Right forelimb (tissue), 1 donor: ENCODE measurements at places on chromosomes 12 and 14.

GRCh38 chr12:108305991-108306501, 33.1 kb downstream of the CMKLR1 start:
- no peak for DNase-seq

DNA sequence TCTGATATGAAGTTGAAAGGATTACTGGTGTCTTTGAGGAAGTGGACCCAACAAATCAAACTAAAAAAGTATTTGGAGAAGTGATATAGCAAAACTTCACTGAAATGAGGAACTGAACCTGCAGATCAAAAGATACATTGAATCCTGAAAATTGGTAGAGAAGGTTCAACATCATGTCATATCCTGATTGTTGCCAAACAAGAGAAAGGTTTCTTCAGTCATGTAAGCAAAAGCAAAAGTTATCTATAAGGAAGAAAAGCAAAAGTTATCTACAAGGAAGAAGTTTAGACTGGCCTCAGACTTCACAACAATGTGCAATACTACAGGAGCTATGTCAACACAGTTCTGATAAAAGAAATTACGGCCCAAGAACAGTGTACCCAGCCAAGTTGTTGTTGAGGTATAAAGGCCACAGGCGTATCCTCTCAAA, 142.7 kb downstream of the RAD51B start:
- DNase-seq: no peak

DNA sequence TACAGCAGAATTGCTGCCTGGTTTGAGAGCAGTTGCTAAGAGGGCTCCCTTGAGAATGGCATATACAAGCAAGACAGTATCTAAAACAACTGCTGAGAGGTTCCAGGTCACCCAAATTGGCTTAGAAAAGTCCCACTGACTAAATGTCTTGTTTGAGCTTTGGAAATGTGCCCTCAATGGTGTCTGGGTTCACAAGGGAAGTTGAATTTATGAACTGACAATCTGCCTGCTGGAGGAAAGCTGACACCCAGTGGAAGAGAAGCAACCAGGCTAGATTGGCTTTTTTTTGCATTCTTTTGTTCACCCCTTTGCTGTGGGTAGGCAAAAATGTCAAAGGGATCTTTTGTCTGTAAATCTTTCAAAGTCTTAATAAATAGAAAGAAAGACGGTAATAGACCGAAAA, 44.6 kb upstream of the NPFF start:
- no peak for DNase-seq

DNA sequence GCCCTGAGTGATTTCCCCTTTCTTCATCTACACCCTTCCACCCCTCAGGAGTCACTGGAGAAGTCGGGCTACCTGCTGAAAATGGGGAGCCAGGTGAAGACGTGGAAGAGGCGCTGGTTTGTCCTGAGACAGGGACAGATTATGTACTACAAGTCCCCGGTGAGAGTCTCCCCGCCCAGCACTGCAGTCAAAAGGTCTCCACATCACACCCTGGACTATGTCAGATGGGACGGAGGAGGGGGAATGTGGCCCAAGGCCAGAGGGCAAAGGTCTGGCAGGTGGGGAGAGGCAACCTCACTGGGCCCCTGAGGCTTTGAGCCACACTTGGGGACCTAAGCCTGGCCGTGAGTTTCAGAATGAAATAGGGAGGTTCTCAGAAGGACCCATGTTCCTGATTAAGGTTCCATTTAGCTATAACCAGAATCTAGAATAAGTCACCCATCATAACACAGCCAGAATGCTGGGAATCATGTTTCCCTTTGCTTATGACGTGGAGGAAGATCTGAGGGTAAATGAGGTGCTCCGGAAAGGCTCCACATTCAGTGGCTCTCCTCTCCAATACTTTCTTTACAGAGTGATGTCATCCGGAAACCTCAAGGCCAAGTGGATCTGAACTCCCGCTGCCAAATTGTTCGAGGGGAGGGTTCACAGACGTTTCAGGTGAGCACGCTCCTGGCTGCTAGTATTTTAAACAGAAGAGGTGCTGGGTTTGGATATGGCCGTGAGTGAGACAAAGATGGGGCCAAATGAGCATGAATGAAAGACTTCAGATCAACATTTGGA, 26.6 kb downstream of the PIGH start:
- no peak for DNase-seq

GRCh38 chr12:84841591-84841990, 71.0 kb downstream of the SLC6A15 start:
- DNase-seq: no peak

DNA sequence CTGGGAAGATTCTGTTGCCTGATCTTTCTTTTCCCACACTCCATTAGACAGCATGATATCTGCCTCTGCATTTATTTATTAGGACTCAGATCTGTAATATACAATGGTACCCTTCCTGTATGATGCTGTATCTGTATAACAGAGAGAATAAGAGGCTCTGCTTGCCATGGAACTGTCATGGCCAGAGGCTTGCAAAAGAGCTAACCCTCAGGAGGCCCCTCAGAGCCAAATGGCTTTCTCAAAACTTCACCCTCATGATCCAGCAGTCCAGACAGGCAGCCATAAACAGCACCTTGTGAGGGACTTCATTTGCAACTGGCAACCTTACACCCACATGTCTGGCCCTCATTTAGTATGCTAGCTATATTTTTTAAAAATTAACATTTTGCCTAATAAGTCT, 57.6 kb downstream of the TMEM30B start:
- DNase-seq: no peak

DNA sequence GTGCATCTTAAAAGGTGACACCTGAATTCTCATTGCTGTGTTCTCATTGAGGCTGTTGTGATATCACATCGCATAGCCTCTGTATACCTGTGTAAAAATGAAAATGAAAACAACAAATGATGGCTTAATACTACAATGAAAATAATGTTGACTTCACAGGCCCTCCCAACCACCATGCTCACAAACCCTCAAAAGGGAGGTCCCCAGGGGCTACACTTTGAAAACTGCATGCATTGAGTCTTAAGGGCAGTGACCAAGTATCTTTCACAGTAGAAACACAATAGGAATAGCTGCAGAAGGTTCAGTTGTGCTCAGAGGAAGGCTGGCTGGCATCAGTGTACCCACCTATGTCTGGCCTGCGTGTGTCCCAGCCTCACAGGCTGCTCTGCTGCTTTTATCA, 27.6 kb upstream of the KCNK13 start:
- no peak for DNase-seq

GRCh38 chr12:2509137-2509536, 285.6 kb upstream of the FKBP4 start:
- no peak for DNase-seq

DNA sequence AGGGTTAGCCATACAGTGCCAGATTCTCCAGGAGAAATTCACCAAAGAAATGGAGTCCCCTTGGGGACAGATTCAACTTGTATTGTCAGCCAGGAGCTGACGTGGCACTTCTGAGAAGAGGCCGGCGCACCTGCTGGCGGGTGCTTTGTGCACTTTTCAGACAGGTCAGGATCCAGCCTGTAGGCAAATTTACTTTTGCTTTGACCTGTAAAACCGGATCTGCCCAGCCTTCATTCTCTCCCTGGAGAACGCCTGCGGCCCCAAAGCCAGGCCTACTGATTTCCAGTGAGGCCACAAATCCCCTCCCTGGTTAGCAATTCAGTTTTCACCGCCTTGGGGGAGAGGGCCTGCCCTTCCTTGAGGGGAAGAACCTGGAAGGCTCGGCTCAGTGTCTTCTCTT, 17.4 kb downstream of the P2RX4 start:
- no peak for DNase-seq

GRCh38 chr12:122182887-122183587, at the start of gene LRRC43:
TSS of gene LRRC43 (plus strand) at chr12:122183123. CDS start at chr12:122183145, 22 bp downstream.
- DNase-seq: peak; percentile 61

- DNase-seq: no peak
Measured at GRCh38 chr12:5456906-5457305, 25.0 kb downstream of the NTF3 start.

- DNase-seq: no peak
Measured at GRCh38 chr12:49932023-49932422, 18.5 kb upstream of the AQP2 start.
